ENCODE measurements at places on chromosomes 2 and 18.

GRCh38 chr2:96924775-96925747, 55.2 kb upstream of the SEMA4C start:
- DNase-seq = no peak

DNA sequence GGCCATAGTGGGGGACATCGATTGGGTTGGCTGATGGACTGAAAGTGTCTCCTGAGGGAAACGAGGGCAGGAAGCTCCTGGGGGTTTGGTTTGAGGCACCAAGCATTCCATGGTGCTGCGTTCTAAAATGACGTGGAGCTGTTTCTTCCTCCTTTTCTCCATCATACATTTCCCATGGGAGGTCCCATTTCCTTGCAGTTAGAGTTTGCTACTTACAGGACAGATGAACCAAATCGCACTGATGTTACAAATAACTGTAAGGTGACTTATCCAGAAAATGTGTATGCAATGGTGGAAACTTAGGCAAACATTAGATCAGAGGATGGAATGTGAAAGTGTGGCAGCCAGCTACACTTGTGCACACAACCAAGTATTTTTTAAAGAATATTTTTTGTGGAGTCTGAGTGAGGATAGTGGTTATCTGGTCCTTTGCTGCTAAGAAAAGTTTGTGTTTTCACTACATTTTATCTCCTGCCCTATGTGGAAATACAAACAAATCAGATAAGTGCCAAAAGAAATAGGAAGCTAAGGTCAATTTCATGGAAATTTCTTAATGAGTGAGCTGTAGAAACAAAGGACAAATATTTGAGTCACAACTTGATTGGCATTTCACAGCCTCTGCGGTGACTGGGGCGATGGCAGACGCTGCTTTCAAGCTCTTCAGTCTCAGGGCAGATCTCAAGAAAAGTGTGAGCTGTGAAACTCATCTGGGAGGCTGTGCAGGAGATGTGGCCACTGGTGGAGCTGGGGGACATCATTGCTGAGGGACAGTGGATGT, 256.2 kb downstream of the TSN start:
- no peak for DNase-seq

DNA sequence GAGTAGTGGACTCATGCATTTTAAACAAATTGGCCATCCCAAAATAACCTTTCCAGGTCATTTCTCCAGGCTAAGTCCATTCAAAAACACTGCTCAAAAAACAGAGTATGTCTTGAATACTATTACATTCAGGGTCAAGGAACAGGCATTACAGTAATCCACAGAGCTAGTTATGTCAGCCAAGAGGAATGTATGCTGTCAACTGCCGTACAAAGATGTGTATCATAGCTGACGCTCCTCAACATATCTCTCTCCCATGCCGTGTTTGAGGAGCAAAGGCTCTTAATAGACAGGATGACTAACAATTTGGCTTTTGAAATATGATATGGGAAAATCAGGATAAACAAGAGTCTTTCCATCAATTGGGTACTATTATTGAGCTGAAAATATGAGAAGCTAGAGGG, 68.8 kb upstream of the KCTD1 start:
- no peak for DNase-seq

DNA sequence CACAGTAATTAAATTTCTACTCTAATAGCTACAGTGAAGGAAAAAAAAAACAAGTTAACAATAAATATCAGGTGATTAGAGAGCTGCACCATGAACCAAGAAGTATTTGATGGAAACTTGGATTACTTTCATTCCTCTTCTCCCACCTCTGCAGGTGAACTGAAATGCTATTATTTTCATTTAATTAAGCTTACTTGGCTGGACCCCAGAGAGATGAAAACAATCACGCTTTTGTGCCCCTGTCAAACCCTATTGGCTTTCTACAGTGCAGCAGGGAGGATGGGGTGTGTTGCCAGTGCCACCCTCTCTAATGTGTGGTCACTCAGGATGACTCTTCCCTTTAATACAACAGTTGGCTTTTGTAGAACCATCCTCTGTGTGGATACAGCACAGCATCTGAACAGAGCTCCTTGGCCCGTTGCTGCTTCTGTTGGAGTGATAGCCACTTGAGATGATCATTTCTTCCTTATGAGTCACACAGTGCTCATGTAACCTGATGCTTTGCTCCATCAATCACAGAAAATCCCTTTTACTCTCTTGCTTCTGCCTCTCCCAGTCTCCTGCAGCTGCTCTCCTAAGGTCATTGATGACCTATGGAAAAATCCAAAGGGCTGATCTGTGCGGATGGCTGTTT, 5.5 kb upstream of the ARL4C start:
- DNase-seq = peak; percentile 32

DNA sequence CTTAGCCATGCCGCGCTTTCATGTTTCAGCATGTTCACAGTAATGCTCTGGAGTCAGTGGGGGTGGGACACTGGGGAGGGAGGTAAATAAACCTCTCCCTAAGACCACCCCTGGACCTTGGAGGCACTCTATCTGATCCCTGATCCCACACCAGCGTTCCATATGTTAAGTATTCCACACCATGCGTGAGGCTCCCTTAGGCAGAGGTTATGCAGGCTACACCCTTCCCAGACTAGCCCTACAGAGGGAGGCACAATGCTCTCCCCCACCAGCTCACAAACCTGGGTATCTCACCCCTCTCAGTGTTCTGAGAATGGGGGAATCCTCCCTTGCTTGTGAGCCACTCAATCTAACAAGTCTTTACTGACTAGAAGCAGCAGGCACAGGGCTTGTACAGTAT, 1610.4 kb upstream of the ZEB2 start:
- no peak for DNase-seq

DNA sequence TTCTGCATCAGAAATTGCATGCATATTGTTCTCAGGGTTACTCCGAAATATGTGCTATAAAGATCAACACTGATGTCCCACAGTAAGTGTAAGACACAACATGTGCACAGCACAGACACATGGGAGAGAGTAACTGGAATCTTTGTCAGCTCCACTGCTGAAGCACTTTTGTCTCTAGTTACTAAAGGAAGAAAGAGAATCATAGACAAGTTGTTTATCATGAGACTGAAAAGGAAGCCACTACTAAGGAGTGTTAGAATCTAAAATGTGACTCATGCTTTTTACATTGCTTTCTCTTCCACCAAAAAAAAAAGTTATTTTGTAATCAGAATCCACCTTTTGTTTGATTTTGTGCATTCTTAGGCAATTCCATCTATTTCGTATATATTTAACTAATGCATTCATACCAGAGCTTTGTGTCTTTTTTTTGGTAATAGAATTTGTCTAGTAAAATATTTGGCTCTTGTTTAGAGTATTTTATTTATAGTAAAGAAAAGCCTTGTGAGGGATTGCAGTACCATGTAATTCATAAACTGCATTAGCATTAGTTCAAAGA, 502.4 kb downstream of the FBXO15 start:
- DNase-seq = no peak

- no peak for DNase-seq
These were observed 231.5 kb downstream of the LPIN1 start for GRCh38 chr2:11977766-11978524.

GRCh38 chr2:196723571-196723970, 75.9 kb downstream of the GTF3C3 start:
- no peak for DNase-seq
